ENCODE measurements at places on chromosomes 16 and 17.
A peak's percentile ranks its signal among the peaks of the same experiment; 100 is the strongest.

DNA sequence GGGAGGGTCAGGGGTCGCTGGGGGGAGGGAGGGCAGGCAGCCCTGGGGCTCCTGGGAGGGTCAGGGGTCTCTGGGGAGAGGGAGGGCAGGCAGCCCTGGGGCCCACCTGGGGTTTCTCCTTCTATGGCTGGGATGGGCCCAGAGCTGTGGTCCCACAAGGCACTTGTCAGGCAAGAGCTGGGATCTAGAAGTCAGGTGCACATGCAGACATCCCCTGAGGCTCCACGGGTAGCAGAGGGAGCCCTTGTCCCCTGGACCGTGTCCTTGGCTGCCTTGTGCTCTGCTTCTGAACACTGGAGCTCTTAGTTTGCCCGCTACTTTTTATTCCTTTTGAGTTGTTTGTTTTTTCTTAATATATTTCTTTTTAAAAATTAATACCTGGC is 1.8 kb downstream of the TUBB3 start:
- no peak for DNase-seq

- DNase-seq: peak; percentile 35
Measured at GRCh38 chr16:57998486-57998885, 2.0 kb downstream of the ZNF319 start.

DNA sequence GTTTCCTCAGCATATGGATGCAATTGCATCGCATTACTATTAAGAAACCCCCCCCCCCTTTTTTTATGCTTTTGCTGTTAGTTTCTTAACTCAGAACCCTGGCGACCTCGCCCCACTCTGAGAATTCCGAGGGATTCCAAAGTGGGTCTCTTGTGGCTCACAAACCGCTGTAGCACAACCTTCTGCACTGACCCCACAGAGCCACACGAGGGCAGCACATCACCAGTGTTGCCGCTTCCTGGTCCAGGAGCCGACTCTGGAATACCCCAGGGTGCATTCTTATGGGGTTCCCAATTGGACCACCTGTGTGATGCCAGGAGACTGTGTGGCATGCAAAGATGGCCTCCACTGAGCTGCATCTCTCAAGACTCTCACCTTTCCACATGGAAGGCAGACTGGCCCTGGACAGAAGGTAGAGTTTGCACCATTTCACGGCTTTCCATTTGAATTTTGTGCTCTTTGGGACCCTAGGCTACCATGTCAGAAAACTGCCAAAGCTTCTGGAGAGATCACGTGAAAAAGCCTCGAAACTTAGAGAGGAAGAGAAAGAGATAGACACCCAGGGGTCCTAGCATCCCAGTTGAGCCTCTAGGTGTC is 432.7 kb upstream of the ASIC2 start:
- no peak for DNase-seq

DNA sequence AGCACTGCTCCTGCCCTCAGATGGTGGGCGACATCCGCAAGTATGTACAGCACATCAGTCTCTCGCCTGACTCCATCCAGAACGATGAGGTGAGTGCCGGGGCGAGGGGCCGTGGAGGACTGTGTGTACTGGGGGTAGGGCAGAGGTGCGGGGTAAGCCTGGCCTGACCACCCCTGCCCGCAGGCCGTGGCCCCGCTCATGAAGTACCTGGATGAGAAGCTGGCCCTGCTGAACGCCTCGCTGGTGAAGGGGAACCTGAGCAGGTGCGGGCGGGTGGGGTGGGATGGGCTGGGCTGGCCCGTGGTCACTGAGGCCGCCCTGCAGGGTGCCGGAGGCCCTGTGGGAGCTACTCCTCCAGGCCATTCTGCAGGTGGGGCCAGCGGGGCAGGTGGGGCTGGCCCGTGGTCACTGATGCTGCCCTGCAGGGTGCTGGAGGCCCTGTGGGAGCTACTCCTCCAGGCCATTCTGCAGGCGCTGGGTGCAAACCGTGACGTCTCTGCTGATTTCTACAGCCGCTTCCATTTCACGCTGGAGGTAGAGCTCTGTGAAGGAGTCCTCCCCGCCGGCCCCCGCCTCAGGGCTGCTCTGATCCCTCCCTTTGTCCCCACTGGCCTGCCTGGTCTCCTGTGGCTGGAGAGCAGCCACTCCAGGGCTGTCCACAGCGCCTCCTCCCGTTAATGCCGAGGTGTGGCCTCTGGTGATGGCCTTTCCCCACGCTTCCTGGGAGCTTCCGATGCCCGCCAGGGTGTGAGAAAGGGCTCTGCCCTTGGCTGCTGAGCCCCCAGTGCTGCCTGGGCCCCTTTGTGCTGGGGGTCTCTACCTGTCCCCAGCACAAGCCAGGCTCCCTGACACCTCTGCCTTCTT is 5.0 kb downstream of the TSR3 start:
- DNase-seq: no peak

DNA sequence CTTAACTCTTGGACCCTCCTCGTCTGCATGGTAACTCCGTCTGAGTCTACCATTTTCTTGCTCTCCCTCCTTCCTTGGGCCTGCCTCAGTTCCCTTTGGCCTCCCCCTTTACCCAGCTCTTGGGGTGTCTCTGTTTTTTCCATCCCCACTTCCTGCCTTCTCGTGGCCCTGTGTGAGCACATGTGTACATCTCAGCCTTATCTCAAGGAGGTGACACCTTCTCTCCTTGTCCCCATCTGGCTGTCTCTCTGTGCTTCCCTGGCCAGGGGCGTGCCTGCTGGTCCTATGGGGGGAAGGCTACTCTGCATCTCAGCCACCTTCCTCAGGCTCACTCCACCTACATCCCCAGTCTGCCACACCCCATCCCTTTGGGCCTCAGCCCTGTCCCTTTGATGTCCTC is 6.6 kb downstream of the CTF1 start:
- DNase-seq: no peak

GRCh38 chr16:17070882-17071592 is 399.7 kb downstream of the XYLT1 start:
- peak; percentile 86 for DNase-seq

DNA sequence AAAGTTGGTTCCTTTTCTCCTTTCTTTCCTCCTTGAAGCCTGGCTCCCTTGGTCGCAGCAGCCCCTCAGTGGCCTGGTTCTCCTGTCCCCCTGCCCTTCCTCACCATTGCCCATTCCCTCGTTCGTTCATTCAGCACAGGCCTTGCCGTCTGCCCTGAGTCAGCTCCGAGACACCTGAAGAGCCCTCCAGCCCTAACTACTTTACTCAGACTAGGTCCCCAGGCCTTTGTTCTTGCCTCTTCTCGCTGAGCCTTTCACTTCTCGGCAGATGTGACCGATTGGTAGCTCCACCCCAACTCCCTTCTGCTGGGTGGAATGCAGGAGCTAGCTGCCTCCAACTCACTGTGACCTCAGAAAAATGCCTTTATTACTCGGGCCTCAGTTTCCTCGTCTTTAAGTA is 7.0 kb upstream of the ADAM11 start:
- DNase-seq: no peak

GRCh38 chr17:58028578-58028977 is 21.5 kb upstream of the SRSF1 start:
- no peak for DNase-seq

DNA sequence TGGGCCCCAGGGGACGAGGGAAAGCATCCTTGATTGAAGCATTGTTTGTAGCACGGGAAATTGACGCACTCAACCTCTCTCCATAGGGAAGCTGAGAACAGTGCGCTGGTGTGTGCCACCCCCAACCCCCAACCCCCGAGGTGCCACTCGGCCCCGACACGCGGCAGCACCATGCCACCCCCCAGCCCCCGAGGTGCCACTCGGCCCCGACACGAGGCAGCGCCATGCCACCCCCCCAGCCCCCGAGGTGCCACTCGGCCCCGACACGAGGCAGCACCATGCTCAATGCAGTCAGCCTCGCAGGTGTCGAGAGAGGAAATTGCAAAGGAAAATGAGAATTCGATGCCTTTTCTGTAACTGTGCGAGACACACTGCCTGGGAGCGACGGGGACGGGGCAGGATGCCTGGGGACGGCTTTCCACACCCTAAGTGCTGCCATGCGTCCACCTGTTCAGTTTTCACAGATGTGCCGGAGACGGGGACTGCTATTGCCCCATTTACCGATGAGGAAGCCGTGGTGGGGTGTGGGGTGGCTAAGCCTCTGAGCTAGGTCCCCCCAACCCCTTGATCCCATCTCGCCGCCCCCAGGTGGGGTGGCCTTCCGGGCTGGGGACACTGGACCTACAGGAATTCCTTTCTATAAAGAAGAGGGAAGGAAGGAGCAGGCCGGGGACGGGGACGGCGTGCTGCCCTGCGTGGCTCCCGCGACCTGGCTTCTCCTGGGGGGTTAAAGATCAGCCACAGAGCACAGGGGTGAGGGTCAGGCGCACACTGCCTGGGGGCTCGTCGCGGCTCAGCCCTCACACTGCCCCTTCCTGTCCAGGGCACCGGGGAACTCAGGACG is 9.8 kb downstream of the CBFA2T3 start:
- no peak for DNase-seq

- no peak for DNase-seq
Measured at GRCh38 chr17:73357318-73357717, 45.5 kb upstream of the CDC42EP4 start.

- no peak for DNase-seq
Measured at GRCh38 chr16:24736758-24737157, 7.3 kb downstream of the TNRC6A start.

DNA sequence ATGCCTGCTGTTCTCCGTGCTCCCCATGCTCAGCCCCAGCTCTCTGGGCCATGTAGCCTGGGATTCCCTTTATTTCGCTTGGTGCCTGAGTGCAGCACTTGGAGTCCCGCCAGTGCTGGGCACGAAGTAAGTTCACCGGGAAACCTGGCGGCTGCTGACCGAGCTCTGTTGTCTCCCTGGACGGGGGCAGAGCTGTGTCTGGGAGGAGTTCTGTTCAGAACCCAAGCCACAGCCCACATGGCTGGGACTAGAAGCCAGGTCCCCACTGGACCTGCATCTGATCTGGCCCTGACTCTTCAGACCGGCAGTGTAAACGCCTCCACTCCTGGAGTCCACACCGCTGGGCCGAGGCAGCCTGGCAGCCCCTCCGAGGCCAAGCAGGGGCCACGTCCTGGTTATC is 37.5 kb upstream of the CIBAR2 start:
- no peak for DNase-seq

GRCh38 chr17:60372790-60373483 is 19.0 kb downstream of the USP32 start:
- DNase-seq: no peak

- DNase-seq: no peak
Measured at GRCh38 chr16:80687606-80688005, 116.8 kb downstream of the CDYL2 start.

- DNase-seq: no peak
Measured at GRCh38 chr17:17110520-17110919, 68.3 kb downstream of the MPRIP start.

DNA sequence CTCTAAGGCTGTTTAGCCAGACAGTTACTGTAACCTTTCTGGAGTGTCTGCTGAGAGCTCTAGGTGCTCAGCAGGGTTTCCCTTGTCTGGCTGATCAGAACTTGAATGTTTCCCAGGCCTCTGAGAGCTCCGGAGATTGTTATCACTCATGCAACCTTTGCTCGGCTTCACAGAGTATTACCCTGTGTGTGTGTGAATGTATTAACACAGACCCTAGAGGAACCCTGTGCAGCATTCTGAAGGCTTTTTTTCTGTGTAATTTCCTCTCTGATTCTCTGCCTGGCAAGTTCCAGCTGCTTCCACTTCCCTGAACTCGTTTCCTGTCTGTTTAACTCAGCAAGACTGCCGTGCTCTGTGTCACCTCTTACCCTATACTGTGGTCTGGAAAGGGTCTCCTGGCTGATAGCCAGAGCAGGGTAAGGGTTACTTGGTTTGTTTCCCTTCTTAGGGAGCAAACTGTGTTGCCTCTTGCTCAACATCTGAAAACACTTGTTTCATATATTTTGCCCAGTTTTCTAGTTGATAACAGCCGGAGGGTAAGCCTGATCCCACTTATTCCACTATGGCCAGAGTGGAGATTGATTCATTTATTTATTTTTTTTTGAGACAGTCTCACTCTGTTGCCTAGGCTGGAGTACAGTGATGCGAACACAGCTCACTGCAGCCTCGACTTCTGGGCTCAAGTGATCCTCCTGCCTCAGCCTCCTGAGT is 21.7 kb downstream of the PRMT7 start:
- no peak for DNase-seq

DNA sequence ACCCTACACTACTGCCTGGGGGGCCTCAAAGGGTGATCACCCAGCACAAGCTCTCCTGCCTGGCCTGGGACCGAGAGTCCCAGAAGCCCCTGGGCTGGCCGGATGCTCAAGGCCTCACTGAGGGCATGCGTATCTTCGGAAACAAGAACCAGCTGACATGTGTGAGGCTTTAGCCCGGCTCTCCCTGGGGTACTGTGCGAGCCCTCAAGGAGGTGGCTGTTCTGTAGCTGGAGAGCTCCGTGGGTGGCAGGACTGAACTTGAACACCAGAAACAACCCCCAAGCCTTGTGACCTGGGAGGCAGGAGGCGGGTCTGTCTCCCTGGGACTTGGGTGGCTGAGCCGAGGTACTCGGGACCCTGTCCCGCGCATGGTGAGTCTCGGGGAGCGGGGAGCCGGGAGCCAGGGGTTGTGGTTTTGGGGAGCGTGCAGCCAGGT is 7.0 kb downstream of the DPEP1 start:
- no peak for DNase-seq

- no peak for DNase-seq
Measured at GRCh38 chr17:10290041-10290440, 82.8 kb downstream of the MYH13 start.

DNA sequence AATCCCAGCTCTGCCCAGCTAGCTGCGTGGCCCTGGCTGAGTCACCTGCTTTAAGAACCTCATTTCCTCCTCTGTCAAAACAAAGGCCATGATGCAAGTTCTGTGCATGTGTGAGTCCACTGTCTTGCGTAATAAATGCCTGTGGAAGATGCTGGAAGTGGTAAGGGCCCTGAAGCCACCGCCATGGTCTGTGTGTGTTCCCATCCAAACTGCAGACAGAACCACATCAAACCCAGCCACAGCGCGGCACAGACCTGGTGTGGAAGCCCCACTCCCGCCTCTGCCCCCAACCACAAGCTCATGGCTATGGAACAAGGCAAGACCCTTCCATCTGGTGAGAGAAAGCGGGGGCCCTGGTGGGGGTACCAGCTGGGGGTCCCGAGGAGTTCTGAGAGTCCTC is 26.0 kb downstream of the NECAB2 start:
- DNase-seq: no peak

DNA sequence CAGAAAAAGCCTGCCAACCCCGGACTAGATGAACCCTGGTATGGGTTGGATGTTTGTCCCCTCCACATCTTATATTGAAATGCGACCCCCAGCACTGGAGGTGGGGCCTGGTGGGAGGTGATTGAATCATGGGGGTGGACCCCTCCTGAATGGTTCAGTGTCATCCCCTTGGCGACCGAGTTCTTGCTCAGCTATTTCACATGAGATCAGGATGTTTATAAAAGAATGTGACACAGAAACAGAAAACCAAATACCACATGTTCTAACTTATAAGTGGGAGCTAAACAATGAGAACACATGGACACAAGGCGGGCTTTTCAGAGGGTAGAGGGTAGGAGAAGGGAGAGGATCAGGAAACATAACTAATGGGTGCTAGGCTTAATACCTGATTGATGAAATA is 576.0 kb upstream of the HSBP1 start:
- no peak for DNase-seq

GRCh38 chr16:31128711-31129567 is 6.6 kb downstream of the PRSS8 start:
- peak; percentile 32 for DNase-seq

GRCh38 chr17:41329279-41329948 is 13.9 kb upstream of the KRTAP17-1 start:
- DNase-seq: no peak

- no peak for DNase-seq
Measured at GRCh38 chr16:87459027-87459426, 33.8 kb downstream of the ZCCHC14 start.
